ENCODE measurements at places on chromosomes 5 and 9. TPM values are rescaled to one million over a fixed set of nuclear protein-coding genes. Genes with fewer than 3 reads are reported as not detected.

The NUP214 gene
- total RNA-seq = 136 TPM

The SPINK6 gene
- total RNA-seq = not detected

The TRPM6 gene
- total RNA-seq = not detected

The NR5A1 gene
- total RNA-seq = not detected

The TMEM174 gene
- total RNA-seq = not detected

The IL5 gene
- total RNA-seq = not detected

The SOHLH1 gene
- total RNA-seq = not detected

The FGF18 gene
- 0.57 TPM for total RNA-seq

The C5orf52 gene
- not detected for total RNA-seq

The FYB1 gene
- total RNA-seq = 250 TPM

The DEPDC1B gene
- total RNA-seq = 0.36 TPM

The PCDHB2 gene
- total RNA-seq = not detected

The ELOVL7 gene
- total RNA-seq = not detected

The GPR21 gene
- total RNA-seq = 1.2 TPM

The NUTM2G gene
- not detected for total RNA-seq

The GPX8 gene
- total RNA-seq = not detected

The PDLIM4 gene
- not detected for total RNA-seq

The BHMT2 gene
- not detected for total RNA-seq

The C5orf58 gene
- not detected for total RNA-seq

The OMD gene
- total RNA-seq = not detected

The NOXA1 gene
- total RNA-seq = 2.4 TPM

The MUSK gene
- not detected for total RNA-seq

The GARIN3 gene
- total RNA-seq = not detected

The NME5 gene
- total RNA-seq = not detected

The SYNPO gene
- 0.06 TPM for total RNA-seq

The PCDHGA6 gene
- total RNA-seq = 0.14 TPM

The SREK1IP1 gene
- 26.5 TPM for total RNA-seq

The GCNT4 gene
- 6.8 TPM for total RNA-seq

The PTPN3 gene
- not detected for total RNA-seq

The PCDHGB6 gene
- total RNA-seq = not detected

The IRX2 gene
- not detected for total RNA-seq

The FOXD4 gene
- total RNA-seq = not detected

The FSD1L gene
- total RNA-seq = 0.24 TPM

The INSL4 gene
- not detected for total RNA-seq

The PGM5 gene
- total RNA-seq = not detected

The KLF4 gene
- total RNA-seq = 5.4 TPM

The LRRC19 gene
- not detected for total RNA-seq

The PROB1 gene
- total RNA-seq = 0.41 TPM

The AK1 gene
- 35.2 TPM for total RNA-seq

The NEUROG1 gene
- not detected for total RNA-seq

The SPRY4 gene
- total RNA-seq = 0.53 TPM

The TAF1L gene
- total RNA-seq = not detected

The ARID3C gene
- total RNA-seq = not detected

The CDC25C gene
- not detected for total RNA-seq

The GNA14 gene
- total RNA-seq = not detected

All from CD8-positive, alpha-beta T cell (primary cell).